ENCODE measurements at places on chromosomes 2 and 18. TPM values are rescaled to one million over a fixed set of nuclear protein-coding genes. Genes with fewer than 3 reads are reported as not detected.

GRCh38 chr2:44612276-44612675 is 250.5 kb downstream of the CAMKMT start:
- no peaks in the 10 kb centered on the region for H3K27me3 ChIP-seq
- no peak overlapping the region for H3K27ac ChIP-seq
- H3K4me1 ChIP-seq, result no peaks in the 10 kb centered on the region
- H3K36me3 ChIP-seq, result peaks cover 6% of the 10 kb centered on the region

- H3K27ac ChIP-seq, result no peak overlapping the region
- no peaks in the 10 kb centered on the region for H3K4me1 ChIP-seq
- no peaks in the 10 kb centered on the region for H3K36me3 ChIP-seq
- no peak overlapping the region for H3K4me3 ChIP-seq
- H3K27me3 ChIP-seq, result no peaks in the 10 kb centered on the region
- DNase-seq, result no peak
Observed at GRCh38 chr2:37555457-37555856, 116.0 kb downstream of the CDC42EP3 start.

GCKR gene
- 1.1 TPM for total RNA-seq

SRBD1 gene
- total RNA-seq, result 19.1 TPM

SLC40A1 gene
- total RNA-seq, result 0.76 TPM

PRSS56 gene
- not detected for total RNA-seq
